ENCODE measurements at places on chromosomes 13 and 19. TPM values are rescaled to one million over a fixed set of nuclear protein-coding genes. Genes with fewer than 3 reads are reported as not detected.

- no peak for DNase-seq
Observed at GRCh38 chr13:65966991-65967451, 1263.1 kb downstream of the PCDH9 start.

DNA sequence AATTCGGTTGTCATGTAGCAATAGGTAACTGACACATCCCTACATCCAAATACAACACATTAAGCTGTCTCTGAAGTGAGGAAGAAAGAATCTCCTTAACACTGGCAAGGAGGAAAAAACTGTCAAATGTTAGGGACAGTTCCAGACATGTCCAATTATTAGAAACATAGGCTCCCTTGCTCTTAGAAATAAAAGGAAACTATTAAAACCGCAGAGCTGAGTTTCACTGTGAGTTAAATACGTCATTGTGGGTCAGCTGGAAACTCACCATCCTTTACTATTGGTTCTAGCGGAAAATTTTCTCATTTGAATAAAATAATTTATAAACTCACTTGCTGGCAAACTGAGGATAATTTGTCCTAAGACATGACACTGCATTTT is 40.7 kb downstream of the STARD13 start:
- no peak for DNase-seq

DNA sequence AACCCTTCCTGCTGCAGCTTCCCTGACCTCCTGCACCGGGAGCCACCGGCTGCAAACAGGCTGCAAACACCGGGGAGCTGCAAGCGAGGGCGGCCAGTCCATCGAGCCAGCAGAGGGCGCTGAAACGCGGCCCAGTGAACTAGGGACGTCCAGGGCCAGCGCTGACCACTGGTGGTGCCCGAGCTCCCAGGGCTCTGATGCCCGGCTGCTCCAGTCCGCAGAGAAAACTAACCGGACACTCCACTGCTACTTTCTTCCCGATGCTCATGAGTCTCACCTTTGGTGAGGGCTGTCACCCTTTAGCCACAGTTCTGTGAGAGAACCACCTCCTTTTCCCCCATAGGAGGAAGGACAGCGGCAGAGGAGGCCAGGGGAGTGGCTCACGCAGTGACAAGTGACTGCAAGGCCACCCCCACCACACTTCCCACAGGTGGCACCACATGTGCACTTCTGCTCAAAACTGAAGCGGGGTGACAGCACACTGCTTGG is 82.8 kb upstream of the MTIF3 start:
- peak; percentile 65 for DNase-seq

- no peak for DNase-seq
Observed at GRCh38 chr13:50144246-50145160, 129.3 kb downstream of the KCNRG start.

DNA sequence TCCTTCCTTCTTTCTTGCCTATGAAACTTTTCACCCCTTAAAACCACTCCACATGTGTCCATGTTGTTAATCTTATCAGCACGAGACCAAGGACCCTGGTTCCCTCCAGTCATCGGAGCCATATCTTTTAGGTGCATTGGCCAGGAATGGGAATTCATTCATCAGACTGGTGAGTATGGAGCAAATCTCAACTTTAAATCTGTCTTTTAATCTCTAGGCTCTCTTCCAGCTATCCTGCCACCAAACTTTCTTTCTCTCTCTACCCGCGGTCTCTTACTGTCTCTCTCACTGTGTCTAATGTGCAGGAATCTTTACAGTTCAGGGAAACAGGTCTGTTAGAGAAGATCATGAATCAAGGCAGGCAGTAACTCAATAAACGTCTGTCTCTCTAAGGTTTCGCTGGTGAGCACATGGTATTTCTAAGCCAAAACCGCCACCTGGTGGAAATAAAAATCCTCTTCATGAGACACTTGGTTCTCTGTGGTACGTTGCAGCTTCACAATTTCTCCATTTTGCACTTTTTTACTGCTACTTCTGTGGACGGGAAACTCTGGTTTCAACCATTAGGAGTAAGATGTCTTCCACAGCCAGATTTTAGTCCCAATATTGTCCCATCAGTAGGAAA is 16.1 kb downstream of the LGALS16 start:
- DNase-seq = no peak

- peak; percentile 98 for DNase-seq
Observed at GRCh38 chr19:10653732-10654609, at the start of gene ILF3. ILF3 (plus strand) TSS chr19:10654346; CDS start chr19:10670606, 16,260 bp downstream.

- no peak for DNase-seq
Observed at GRCh38 chr13:114031631-114032030, 57.8 kb upstream of the C13orf46 start.

GRCh38 chr13:41457589-41458186 is 338 bp downstream of the RGCC start:
- DNase-seq = peak; percentile 65

DNA sequence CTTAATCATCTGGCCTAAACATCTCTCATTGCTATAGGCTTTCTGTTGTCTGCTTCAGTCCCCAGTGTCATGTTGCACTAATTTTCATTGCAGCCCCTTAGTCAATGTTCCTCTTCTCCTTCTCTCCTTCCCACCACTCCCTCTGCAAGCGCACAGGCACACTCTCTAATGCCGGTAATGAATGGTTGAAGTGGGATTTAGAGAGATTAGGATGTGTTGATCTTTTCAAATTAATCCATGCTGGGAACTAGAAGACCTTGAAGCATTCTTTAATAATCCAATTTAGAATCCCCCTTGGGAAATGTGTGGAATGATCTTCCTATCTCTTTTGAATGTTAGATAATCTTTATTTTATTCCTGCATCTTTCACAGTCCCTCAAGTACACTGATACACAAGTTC is 33.2 kb upstream of the NDFIP2 start:
- DNase-seq = no peak

DNA sequence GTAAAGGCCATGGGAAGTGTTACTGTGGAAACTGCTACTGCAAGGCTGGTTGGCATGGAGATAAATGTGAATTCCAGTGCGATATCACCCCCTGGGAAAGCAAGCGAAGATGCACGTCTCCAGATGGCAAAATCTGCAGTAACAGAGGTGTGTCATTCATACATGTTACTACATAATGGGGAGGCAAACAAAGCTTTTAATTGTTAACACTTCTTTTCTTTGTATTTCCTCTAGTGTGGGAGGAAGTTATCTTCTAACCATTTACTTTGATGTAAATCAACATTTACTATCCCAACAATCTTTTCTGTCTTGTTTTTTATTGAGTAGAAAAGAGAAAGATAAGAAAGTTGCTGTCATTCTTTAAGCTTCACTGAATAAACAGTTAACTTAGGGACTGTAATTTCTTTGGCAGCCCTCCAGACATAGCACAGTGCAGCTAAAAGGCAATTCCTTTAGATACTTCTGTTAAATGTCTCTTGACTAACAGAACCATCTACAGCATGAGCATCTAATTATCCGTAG is 126.9 kb downstream of the ITGBL1 start:
- DNase-seq = no peak

DNA sequence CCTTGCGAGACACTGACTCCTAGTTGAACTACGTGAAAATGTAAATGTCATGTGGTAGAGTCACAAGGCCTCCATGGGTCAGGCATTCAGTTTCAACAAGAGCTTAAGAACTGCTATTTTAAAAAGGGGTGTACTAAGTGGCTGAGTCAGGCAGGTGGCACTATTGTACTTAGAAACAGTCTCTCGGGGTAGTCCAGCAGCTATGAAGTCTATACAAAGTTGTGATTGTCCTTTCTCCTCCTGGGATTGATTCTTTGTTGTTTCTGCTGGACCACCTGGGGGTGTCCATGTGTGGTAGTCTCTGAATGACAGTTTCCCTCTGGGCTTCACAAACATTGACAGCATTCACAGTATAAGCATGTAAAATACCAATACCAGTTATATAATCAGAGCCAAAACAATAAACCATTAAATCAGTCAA is 33.0 kb downstream of the UGGT2 start:
- DNase-seq = no peak

- DNase-seq = no peak
Observed at GRCh38 chr13:59279576-59279975, 884.2 kb downstream of the DIAPH3 start.

- DNase-seq = no peak
Observed at GRCh38 chr19:33375156-33375836, 1.8 kb downstream of the CEBPG start.

DNA sequence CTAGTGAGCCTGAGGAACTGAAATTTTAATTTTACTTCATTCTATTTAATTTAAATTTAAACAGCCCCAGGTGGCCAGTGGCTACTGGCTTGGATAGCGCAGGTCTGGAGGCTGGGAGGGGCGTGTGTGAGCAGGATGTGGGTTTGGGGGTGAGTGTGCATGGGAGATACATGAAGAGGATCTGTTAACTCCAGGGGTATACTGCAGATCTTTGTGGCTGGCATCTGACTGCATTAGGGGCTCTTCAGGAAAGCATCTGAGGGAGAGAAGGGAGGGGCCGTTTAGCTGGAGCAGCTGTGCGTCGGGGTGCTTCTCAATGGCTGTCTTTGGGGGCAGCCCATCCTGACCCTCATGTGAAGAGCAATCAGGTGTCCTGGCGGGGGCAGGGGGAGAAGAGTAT is 6.8 kb downstream of the SHANK1 start:
- DNase-seq = no peak

- no peak for DNase-seq
Observed at GRCh38 chr19:10642473-10643171, 11.5 kb upstream of the ILF3 start.

GRCh38 chr19:37719927-37720265 is 335 bp upstream of the ZNF607 start:
- DNase-seq = no peak

DNA sequence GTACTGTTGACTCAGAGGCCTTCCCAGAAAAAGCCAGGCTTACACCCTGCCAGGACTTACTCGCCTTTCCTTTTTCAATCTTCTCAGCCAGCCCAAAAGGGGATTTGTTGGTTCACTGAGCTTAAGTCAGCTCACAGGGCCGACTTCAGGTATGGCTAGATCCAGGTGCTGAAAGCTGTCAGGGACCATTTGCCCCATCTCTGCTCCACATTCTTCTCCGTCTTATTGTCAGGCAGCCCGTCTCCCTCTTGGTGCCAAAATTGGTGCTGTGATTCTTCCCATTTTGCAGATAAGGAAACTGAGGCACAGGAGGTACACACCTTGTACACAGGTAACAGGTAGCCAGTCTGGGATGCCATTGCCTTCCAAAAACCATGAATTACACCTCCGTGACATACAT is 2.4 kb downstream of the C19orf38 start:
- DNase-seq = no peak

DNA sequence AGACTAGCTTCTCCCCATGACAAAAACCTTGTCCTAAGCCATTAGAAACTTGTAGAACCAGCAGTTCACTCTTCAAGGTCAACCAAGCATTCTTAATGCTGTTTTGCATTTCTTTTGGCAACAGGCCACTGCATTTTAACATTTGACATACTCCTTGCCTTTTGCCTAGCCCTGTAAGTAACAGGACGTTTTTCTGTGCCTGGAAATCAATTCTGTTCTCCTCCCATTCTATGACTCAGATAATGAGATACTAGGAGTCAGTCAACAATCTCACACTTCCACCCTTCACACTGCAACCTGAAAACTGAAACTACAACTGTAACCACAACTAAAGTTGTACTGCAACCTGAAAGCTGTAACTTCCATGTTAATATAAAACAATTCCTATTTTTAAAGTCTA is 268.7 kb downstream of the MZT1 start:
- no peak for DNase-seq

DNA sequence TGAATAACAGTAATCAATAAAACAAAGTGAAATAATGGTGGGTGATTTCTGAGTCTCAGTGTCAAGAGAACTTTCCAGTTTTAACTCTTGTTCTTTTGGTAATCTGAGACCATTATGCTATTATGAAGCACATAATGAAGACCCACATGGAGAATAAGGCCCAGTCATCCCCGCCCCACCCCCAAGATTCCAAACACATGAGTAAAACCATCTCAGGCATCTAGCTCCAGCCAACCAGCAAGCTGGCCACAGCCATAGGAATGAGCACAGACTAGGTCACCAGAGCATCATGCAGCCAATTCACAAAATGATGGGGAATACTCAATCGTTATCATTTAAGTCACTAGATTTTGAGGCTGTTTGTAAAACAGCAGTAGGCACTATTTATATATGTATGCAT is 1769.0 kb upstream of the PCDH20 start:
- DNase-seq = no peak

GRCh38 chr19:19214892-19215291 is 3.1 kb downstream of the NCAN start:
- peak; percentile 70 for DNase-seq

S1PR4 gene
- 133 TPM for total RNA-seq

MAB21L1 gene
- total RNA-seq = not detected

A1BG gene
- 21.0 TPM for total RNA-seq

GPR12 gene
- total RNA-seq = not detected

ARHGAP45 gene
- total RNA-seq = 576 TPM

MBD3L2 gene
- total RNA-seq = not detected

TGFBR3L gene
- total RNA-seq = 3.6 TPM

ZFP28 gene
- 12.2 TPM for total RNA-seq

CD209 gene
- 0.62 TPM for total RNA-seq

PSG4 gene
- not detected for total RNA-seq

All from activated naive CD8-positive, alpha-beta T cell treated with anti-CD3 and anti-CD28 coated beads, Interleukin-2, amount 10 ng/mL, durations not matched to agents 7 days and 5 days (primary cell).